NCI-H345 (cell line): ENCODE measurements at places on chromosomes 16 and 17.

- DNase-seq = no peak
Observed at GRCh38 chr17:77459018-77459755, 318.4 kb downstream of the SEC14L1 start.

DNA sequence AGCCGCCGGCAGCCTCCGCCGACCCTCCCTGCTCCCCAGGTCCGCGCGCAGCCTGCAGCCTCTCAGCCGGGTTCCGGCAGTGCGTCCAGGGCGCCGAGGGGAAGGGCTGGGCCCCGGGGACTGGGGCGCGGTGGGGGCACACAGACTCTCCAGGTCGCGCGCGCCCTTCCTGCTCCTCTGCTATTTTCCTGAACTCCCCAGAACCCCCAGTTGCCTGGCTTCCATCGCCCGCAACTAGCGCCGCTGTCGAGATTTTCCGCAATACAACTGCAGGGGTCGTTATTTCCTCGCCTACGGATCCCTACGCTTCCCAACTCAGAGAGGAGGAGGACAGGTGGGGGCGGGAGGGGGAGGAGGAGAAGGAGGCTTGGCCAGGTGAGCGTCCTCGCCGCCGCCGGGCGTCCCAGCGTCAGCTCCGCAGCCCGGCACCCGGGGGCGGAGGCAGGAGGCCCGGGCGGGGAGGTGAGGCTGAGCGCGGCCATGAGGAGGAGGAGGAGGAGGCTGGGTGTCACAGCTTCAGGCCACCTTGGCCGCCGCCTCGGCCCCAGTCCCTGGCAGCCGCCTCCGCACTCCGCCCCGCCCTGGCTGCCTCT, at the start of gene CA10:
TSS of gene CA10 (minus strand) at position 265 of the 593 bp plus-strand sequence.
- peak; percentile 88 for DNase-seq

- DNase-seq = no peak
Observed at GRCh38 chr17:12227547-12227946, 206.9 kb downstream of the MAP2K4 start.

DNA sequence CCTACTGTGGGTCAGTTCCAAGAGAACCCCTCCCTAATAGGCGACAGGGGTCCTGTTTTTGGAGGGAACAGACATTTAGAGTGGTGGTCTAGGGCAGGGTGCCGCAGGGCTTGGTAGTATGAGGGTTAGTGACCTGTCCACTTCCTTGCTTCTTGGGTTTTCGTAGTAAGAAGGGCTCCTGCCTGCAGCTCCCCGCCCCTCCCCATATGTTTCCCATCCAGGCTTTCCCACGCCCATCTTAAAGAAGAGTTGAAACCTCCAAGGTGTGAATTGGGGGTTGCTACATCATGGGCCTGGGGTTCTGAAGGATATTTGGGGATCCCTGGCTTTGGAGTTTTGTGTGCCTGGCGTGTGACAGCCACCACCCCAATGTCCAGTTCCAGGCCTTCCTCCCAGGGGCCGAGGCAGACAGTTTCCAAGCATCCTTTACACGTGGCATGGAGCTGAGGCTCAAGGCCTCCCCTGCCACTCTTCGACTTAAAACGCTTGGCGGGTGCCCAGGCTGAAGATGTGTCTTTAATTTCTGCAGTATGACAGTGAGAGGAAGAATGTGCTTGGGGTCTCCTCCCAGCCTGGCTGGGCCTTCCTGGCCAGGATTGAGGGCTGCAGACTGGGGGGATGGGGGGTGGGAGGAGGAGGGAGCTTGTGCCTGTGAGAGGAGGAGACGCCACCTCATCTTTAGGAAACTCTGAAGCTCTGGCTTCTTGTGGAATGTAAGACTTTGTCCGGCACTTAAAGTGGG, 2.3 kb upstream of the COL1A1 start:
- no peak for DNase-seq

DNA sequence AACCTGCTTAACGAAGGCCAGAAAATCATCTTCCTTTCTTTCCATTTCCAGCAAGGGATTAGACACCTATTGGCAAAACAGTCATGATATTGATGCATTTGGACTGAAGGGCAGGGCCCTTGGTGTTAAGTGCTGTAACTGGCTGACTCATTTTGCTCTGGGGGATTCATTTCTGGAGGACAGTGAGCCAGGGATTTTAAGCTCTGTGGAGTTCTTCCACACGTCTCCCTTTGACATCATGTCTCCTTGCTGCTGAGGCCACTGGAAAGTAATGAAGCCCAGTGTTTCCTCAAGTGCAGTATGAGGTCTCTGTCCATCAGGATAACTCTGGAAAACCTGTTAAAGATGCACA, 42.2 kb downstream of the DNAH9 start:
- no peak for DNase-seq

GRCh38 chr16:53780051-53780450, 76.1 kb downstream of the FTO start:
- no peak for DNase-seq

DNA sequence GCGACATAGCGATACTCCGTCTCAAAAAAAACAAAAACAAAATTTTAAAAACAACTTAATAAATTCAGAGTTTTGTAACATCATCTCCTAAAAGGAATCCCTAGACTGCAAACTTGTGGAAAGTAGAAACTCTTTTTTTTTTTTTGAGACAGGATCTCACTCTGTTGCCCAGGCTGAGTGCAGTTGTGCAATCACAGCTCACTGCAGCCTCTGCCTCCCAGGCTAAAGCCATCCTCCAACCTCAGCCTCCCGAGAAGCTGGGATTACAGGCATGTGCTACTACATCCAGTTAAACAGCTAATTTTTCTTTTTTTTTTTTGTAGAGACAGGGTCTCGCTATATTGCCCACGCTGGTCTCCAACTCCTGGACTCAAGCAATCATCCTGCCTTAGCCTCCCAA, 19.7 kb downstream of the EZH1 start:
- no peak for DNase-seq

DNA sequence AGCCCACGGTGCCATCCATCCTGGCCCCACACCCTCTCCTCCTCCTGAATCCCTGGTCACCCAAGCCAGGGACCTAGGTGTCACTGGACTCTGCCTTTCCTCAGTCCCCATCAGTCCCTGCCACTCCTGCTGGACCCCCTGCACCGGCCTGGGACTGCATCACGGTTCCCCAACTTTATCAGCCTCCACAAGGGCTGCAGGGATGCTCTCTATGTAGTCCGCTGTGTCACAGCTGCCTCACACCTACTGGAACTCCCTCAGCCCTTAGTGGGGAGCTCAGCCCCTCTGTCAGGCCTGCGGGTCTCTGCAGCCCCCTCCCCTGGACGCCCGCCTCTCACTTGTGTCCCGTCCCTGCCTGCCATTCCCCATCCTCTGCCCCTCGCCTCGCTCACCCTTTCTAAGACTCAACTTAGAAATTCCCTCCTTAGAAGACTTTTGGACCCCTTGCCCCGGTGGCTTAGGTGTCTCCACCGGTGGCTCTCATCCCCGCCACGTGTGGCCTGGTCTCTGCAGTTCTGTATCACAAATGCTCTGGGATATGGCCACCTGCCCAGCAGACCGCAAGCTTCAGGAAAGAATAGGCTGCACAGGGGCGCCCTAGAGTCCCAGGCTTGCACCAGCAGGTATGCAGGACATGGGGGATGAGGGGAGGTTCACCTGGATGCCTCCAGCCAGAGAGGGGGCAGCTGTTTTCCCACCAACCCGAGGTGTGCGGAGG, 62.9 kb downstream of the PRMT7 start:
- no peak for DNase-seq

- DNase-seq = no peak
Observed at GRCh38 chr16:51624080-51624775, 473.2 kb upstream of the SALL1 start.

- DNase-seq = no peak
Observed at GRCh38 chr17:39187152-39187830, 10.2 kb downstream of the CACNB1 start.

DNA sequence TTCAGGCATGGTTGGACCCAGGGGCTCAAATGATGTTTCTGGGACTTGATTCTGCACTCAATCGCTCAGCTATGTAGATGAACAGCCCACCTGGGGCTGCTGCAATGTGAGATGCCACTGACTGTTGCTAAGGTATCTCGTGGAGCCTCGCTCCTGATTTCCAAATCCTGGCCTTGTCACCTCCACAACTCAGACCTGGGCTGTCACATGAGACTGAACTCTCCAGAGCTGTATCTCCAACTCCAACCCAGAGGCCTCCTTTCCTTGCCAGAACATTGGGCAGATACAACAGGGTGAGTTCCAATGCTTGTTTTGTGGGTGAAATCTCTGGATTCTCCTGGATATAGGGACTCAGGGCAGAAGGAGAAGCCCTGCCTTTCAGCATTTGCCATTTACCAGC, 79.5 kb downstream of the GNAO1 start:
- DNase-seq = no peak

DNA sequence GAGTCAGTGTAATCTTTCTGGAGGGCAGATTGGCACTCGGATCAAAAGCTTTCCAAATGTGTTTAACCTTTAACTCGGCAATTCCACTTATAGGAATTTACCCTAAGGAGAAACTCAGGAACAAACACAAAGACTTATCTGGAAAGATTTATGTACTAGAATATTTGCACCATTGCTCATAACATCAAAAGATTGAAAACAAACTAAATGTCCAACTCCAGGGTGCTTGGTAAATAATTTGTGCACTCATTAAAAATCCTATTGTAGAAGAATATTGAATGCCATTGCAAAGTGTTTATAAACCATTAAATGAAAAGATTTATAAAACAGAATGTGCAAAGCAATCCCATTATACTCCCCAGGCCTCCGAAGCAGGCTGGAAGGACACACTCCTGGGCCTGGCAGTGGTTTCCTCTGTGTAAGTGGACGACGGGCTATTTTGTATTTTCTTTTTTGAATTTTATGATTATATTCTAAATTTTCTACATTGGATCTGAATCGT, 18.7 kb upstream of the RBFOX3 start:
- no peak for DNase-seq

- DNase-seq = no peak
Observed at GRCh38 chr17:61834610-61835009, 28.7 kb downstream of the BRIP1 start.

DNA sequence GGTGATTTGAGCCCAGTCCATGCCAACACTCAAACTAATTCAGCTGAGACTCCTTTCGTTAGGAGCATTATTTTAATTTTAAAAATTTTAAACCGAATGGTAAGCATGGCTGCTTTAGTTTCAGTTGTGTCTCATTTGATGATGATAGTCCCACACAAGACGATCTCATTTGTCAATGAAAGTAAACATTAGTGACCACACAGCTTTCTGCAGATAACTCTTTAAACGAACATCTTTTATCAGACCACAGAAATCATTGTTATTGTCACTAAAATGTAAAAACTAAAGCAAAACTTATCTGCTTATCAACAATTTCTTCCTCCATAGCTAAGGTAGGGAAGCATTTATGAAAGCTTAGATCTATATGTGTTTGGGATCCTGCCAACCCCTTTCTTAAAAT, 382.2 kb downstream of the ZFHX3 start:
- no peak for DNase-seq

- DNase-seq = no peak
Observed at GRCh38 chr17:77889135-77889505, 69.4 kb upstream of the TNRC6C start.

DNA sequence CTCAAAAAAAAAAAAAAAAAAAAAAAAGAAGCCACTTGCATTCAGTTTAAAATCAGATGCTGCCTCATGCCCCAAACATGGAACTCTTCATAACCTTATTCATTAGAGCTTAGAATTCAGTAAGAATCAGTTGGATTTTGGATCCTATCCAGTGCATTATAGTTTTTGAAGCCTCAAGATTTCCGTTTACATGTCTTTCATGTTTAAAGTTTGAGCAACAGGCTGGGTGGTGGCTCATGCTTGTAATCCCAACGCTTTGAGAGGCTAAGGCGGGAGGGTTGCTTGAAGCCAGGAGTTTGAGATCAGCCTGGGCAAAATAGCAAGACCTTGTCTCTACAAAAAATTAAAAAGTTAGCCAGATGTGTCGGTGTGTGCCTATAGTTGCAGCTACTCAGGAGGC, 55.0 kb downstream of the SNTB2 start:
- no peak for DNase-seq

GRCh38 chr17:78344666-78345065, 15.2 kb downstream of the SOCS3 start:
- DNase-seq = no peak

DNA sequence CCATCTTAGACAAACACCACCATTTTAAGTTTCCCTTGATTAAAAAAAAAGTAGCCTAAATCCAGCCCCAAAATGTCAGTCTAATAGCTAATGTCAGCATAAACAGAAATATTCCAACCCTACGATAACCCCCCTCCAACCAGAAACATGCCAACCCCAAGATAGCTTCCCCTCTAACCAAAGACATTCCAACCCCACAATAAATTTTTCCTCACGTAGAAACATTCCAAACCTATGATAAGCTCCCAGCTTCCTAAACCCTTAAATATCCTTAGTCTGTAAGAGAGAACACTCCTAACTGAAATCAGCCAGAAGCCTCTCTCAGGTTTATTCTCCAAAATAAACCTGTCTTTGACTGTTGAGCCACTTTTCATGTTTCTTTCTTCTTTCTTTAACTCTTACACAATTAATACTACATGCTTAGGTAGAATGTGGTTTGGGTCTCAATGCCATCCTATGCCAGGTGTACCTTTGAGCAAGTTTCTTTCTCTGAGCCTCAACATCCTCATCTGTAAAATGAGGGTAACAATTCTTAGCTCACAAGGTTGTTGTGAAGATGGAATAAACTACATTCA, 10.5 kb upstream of the KRT38 start:
- DNase-seq = no peak

DNA sequence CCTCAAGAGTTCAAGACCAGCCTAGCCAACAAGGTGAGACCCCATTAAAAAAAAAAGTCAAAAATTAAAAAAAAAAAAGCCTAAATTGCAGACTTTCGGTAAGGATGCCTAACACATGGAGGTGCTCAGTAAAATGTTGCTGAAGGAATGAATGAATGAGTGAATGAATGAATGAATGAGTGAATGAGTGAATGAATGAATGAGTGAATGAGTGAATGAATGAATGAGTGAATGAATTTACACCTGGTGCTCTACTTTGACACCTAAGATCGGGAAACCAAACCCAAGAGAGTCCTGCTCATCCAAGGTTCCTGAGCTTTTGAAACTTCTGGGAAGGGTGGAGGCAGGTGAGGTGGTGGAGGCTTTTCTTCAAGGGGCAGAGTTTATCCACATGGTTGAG, 112.2 kb upstream of the LHX1 start:
- no peak for DNase-seq

GRCh38 chr16:5321930-5322329, 224.3 kb upstream of the EEF2KMT start:
- DNase-seq = no peak

DNA sequence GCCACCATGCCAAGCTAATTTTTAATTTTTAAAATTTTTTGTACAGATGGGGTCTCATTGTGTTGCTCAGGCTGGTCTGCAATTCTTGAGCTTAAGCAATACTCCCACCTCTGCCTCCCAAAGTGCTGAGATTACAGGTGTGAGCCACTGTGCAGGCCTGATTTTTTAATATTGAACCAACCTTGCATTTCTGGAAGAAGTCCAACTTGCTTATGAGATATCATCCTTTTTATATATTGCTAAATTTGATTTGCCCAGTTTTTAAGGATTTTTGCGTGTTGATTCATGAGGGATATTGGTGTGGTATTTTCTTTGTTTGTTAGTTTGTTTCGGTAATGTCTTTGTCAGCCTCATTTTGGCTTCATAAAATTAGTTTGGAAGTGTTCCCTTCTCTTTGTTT, 196.4 kb downstream of the SEC14L1 start:
- no peak for DNase-seq
